ENCODE measurements at places on chromosomes 1 and 21. TPM values are rescaled to one million over a fixed set of nuclear protein-coding genes. Genes with fewer than 3 reads are reported as not detected.

The FAM177B gene
- polyA plus RNA-seq, result not detected

The CR1L gene
- 1.2 TPM for polyA plus RNA-seq

The CD34 gene
- polyA plus RNA-seq, result 89.3 TPM

The RPF1 gene
- polyA plus RNA-seq, result 44.3 TPM

The CACHD1 gene
- polyA plus RNA-seq, result 49.6 TPM

The BLACAT1 gene
- polyA plus RNA-seq, result 4.1 TPM

The SLC50A1 gene
- polyA plus RNA-seq, result 61.1 TPM

The OPRD1 gene
- 0.32 TPM for polyA plus RNA-seq

The VHLL gene
- polyA plus RNA-seq, result not detected

The CLK2 gene
- polyA plus RNA-seq, result 63.7 TPM

The SLC6A17 gene
- polyA plus RNA-seq, result 0.86 TPM

The DNAJC6 gene
- 5.9 TPM for polyA plus RNA-seq

The CYP2J2 gene
- polyA plus RNA-seq, result 1.2 TPM

The PROK1 gene
- polyA plus RNA-seq, result 0.13 TPM

The GBP3 gene
- polyA plus RNA-seq, result 13.1 TPM

The KCNJ6 gene
- 0.59 TPM for polyA plus RNA-seq

The VANGL2 gene
- 29.2 TPM for polyA plus RNA-seq

The LCE1C gene
- polyA plus RNA-seq, result not detected

The ADAM30 gene
- polyA plus RNA-seq, result not detected

The KLF17 gene
- polyA plus RNA-seq, result 0.03 TPM

The ETNK2 gene
- 22.2 TPM for polyA plus RNA-seq

The TMCO4 gene
- polyA plus RNA-seq, result 24.2 TPM

The SMPDL3B gene
- polyA plus RNA-seq, result 13.4 TPM

The OR2L5 gene
- not detected for polyA plus RNA-seq

The CDCA8 gene
- polyA plus RNA-seq, result 18.1 TPM

The PLA2G5 gene
- not detected for polyA plus RNA-seq

The NR0B2 gene
- polyA plus RNA-seq, result 1.1 TPM

The SPRR2F gene
- polyA plus RNA-seq, result not detected
